Keratinocyte (primary cell): ENCODE measurements at places on chromosomes 3 and 15. TPM values are rescaled to one million over a fixed set of nuclear protein-coding genes. Genes with fewer than 3 reads are reported as not detected.

DNA sequence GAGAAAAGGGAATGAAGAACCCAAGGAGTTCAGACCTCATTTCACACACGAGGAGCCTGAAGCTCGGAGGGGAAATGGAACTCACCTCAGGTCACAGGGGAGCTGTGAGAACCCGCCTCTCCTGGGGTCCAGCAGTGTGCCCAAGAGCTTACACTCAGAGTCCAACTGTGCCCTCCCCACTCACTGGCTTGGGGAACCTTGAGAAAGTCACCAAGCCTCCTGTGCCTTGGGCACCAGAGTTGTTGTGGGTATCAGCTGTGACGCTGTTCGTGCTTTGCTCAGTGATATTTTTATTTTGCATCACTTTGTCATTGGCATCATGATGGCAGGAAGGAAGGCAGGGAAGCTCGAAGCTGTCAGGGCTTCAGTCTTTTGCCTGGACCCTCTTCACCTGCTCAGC lies 83.4 kb downstream of the TLE3 start:
- no peak for DNase-seq
- no peaks in the 10 kb centered on the region for H3K36me3 ChIP-seq
- no peaks in the 10 kb centered on the region for H3K4me1 ChIP-seq
- no peak overlapping the region for H3K27ac ChIP-seq

- no peak for DNase-seq
- H3K27me3 ChIP-seq, result no peaks in the 10 kb centered on the region
- H3K36me3 ChIP-seq, result no peaks in the 10 kb centered on the region
Observed at GRCh38 chr3:188915127-188915526, 256.6 kb upstream of the TPRG1 start.

The TUSC7 gene
- polyA plus RNA-seq, result not detected in 3 replicates

The FSD2 gene
- polyA plus RNA-seq, result not detected in 3 replicates

DNA sequence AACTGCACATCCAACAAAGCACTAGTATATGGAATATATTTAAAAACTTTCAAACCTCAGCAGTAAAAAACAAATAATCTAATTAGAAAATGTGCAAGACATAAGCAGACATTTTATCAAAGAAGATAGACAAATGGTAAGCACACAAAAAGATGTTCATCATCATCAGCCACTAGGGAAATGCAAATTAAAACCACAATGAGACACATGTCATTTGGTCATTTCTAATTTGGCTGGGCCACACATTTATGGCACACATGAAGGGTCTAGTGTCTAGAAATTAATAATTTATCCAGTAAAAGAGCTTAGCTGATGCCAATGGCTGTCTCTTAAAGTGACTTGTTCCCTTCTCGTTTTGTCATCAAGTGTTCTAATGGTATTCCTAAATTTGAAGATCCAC lies 45.8 kb downstream of the ARHGAP31 start:
- no peak overlapping the region for H3K27ac ChIP-seq
- no peaks in the 10 kb centered on the region for H3K36me3 ChIP-seq
- H3K4me3 ChIP-seq, result no peak overlapping the region
- no peak for DNase-seq
- no peaks in the 10 kb centered on the region for H3K4me1 ChIP-seq

The TMEM212 gene
- polyA plus RNA-seq, result 0.12 TPM in 1 of 3 replicates, not detected in the others

The CSTA gene
- 649 to 1,138 TPM (median 1,068 TPM) in 3 replicates for polyA plus RNA-seq

The GNAT1 gene
- polyA plus RNA-seq, result 0.05 to 0.12 TPM in 2 of 3 replicates, not detected in the other

The SUCNR1 gene
- not detected in 3 replicates for polyA plus RNA-seq

The SEMA5B gene
- 0.03 to 0.28 TPM (median 0.04 TPM) in 3 replicates for polyA plus RNA-seq

The MRAS gene
- polyA plus RNA-seq, result 7.7 to 15.6 TPM (median 9.8 TPM) in 3 replicates

GRCh38 chr15:34335176-34336032 lies 2.2 kb downstream of the SLC12A6 start:
- H3K4me3 ChIP-seq, result no peak overlapping the region
- H3K27me3 ChIP-seq, result no peaks in the 10 kb centered on the region
- H3K36me3 ChIP-seq, result peaks cover 1% of the 10 kb centered on the region
- H3K27ac ChIP-seq, result no peak overlapping the region
- peaks cover 6% of the 10 kb centered on the region for H3K4me1 ChIP-seq

The LARP6 gene
- 36.5 to 72.9 TPM (median 66.1 TPM) in 3 replicates for polyA plus RNA-seq

The KBTBD13 gene
- polyA plus RNA-seq, result not detected in 3 replicates

GRCh38 chr15:55289011-55289745 lies 435 bp downstream of the RAB27A start:
- H3K27me3 ChIP-seq, result no peaks in the 10 kb centered on the region
- no peak for DNase-seq
- no peaks in the 10 kb centered on the region for H3K36me3 ChIP-seq
- peak overlapping the region; percentile 57 for H3K4me3 ChIP-seq
- peak overlapping the region; percentile 64 for H3K27ac ChIP-seq

DNA sequence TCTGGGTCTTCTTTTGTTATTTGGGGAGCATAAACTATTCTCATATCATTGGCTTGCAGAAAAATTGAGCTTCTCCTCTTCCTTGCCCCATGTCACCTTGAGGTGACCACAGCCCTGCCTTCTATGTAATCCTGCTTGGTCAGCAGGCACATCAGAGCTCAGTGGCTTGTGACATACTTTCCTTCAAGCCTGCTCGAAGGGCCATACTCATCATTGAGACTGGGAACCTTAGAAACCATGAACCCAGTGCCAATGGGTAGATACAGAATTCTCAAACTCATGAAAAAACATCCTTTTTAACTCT lies 3.7 kb upstream of the CCR2 start:
- no peak overlapping the region for H3K27ac ChIP-seq
- H3K27me3 ChIP-seq, result peaks cover 24% of the 10 kb centered on the region
- H3K36me3 ChIP-seq, result no peaks in the 10 kb centered on the region
- H3K4me3 ChIP-seq, result no peak overlapping the region

The SPG21 gene
- polyA plus RNA-seq, result 40.3 to 62.9 TPM (median 58.0 TPM) in 3 replicates

The GOLGA8J gene
- 0.04 TPM in 1 of 3 replicates, not detected in the others for polyA plus RNA-seq

The SLC15A2 gene
- 1.6 to 3.4 TPM (median 2.6 TPM) in 3 replicates for polyA plus RNA-seq

DNA sequence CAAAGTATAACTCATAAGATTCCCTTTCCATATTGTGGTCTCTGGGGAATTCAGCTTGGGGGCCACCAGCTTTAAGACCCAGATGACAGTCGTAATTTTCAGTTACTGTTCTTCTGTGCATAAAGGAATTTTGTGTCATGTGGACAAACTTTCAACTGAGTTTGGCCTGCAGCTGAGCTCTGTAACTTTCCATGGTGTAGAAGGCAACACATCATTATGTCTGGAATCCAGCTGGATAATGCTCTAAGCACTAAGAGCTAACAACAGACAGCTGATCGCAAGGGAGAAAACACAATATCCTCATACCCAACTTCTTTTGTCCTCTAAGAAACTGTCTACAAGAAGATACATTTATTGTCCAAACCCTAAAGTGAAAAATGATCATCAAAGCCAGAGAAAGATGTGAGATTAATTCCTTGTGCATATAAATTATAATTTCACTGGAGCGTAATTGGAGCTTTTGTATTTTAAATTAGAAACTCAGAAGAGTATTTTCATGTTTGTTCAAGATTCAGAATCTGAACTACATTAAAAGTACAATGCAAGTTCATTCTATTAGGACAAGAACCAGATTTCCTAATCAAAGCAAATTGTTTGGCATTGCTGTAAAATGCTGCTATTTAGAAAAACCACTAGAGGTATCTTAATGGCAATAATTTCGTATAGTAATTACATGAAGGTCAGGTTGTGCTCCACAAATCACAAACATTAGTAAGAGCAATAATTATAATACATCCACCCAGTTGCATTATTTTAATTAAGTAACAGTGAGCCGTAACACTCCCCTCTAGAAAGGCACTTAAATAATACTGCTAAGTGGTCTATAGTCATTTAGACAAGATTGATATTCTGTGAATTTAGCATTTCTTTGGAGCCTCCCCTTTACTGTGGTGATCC lies 218.8 kb downstream of the ATP8B4 start:
- no peaks in the 10 kb centered on the region for H3K27me3 ChIP-seq
- H3K36me3 ChIP-seq, result no peaks in the 10 kb centered on the region
- no peak overlapping the region for H3K27ac ChIP-seq
- no peak for DNase-seq
- H3K4me3 ChIP-seq, result no peak overlapping the region
- no peaks in the 10 kb centered on the region for H3K4me1 ChIP-seq

The TMC3 gene
- polyA plus RNA-seq, result not detected in 3 replicates

The DUOX2 gene
- polyA plus RNA-seq, result 0.31 to 0.75 TPM (median 0.31 TPM) in 3 replicates

GRCh38 chr3:82587174-82587573 lies 825.7 kb upstream of the GBE1 start:
- DNase-seq, result no peak
- H3K4me3 ChIP-seq, result no peak overlapping the region
- H3K4me1 ChIP-seq, result no peaks in the 10 kb centered on the region
- no peaks in the 10 kb centered on the region for H3K27me3 ChIP-seq
- H3K36me3 ChIP-seq, result no peaks in the 10 kb centered on the region
